ENCODE measurements at places on chromosomes 5 and 9.

DNA sequence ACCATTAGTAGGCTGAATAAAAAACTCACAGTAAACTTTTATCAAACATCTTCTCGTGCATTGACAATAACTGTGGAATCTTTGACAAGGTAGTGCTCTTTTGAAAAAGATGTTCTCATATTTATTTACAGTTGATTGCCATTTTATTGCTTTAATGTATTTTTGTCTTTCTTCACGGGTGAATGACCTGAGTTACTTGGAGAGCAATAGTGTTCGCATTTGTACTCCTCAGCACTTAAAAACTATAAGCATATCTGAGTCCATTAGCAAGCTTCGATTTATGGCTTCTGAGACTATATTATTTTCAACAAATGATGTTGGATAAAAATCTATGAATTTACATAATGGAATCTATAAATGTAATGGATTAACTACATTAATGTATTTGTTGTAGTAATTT, 1012.3 kb downstream of the CDH9 start:
- no peak for DNase-seq

GRCh38 chr5:168676501-168676900, 97.3 kb upstream of the PANK3 start:
- no peak for DNase-seq

GRCh38 chr9:94785215-94786169, 59.0 kb downstream of the AOPEP start:
- no peak for DNase-seq

DNA sequence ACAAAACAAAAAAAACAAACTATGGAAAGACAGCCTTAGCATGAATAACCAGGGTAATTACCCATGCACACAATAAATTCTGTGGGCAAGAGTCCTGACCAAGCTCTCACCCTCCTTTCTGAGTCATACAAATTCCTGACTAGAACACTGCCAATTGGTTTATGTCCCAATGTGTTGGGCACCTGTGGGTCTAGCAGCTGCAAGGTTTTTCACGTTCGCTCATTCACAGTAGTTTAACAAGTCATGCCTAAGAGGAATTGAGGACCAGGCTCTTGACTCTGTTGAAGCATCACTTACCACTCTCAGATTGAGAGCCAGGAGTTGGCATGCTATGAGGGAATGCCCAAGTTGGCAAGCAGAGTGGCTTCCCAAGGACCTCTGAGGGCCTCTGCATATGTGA, 205.5 kb upstream of the SLC24A2 start:
- no peak for DNase-seq
